Bronchial epithelial cell (primary cell): ENCODE measurements at places on chromosomes 5 and 9. TPM values are rescaled to one million over a fixed set of nuclear protein-coding genes. Genes with fewer than 3 reads are reported as not detected.

Gene CAMK4
- total RNA-seq, result 0.26 TPM in 1 of 2 replicates, not detected in the other

Gene CYSRT1
- total RNA-seq, result 3.9 and 23.2 TPM in 2 replicates

Gene CCDC107
- 11.4 and 13.7 TPM in 2 replicates for total RNA-seq

Gene SPATA31C1
- not detected in 2 replicates for total RNA-seq
